ENCODE measurements at places on chromosomes 11 and 22.

GRCh38 chr11:10366568-10367331, 61.9 kb downstream of the ADM start:
- peak; percentile 31 for DNase-seq

- no peak for DNase-seq
Measured at GRCh38 chr11:2271327-2272227, 1.2 kb upstream of the ASCL2 start.

- no peak for DNase-seq
Measured at GRCh38 chr11:58770627-58771457, 39.1 kb upstream of the GLYAT start.

GRCh38 chr11:105054723-105055493, 9.8 kb upstream of the CARD16 start:
- DNase-seq, result no peak

- DNase-seq, result no peak
Measured at GRCh38 chr11:62508336-62509058, 38.1 kb downstream of the AHNAK start.

DNA sequence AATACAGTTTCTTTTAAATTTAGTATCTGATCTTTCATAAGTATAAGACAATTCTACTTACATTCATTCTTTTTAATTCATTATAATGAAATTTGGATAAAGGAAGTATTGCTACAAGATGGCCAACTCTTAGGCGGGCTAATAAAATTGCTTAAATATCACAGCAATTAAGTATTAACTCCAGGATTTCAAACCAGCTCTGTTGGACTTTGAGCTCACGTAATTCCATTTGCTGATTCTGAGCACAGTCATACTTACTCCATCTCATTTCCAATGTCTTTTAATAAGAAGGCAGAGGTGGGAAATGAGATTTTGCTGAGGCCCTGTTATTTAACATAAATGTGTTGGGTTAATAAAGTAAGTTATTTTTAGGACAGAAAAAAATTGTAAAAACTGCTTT, 748.1 kb downstream of the KCNA4 start:
- no peak for DNase-seq

- no peak for DNase-seq
Measured at GRCh38 chr11:101741479-101742175, 157.8 kb upstream of the TRPC6 start.

DNA sequence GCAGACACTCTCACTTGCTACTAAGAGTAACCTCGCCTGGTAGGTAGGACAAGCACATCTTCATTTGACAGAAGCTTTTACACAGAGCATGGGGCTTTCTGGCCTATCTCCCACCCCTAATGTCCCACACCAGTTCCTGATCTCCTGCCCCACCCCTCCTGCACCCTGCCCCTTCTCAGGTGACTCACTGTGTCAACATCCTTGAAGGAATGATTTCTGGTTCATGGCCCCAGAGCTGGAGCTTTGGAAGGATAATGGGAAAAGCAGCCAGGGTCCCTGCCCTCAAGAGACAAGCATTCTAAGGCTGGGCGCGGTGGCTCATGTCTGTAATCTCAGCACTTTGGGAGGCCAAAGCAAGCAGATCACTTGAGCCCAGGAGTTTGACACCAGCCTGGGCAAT, 47.2 kb downstream of the LRFN4 start:
- DNase-seq, result no peak

Data from GM12891 (cell line).